ENCODE measurements at places on chromosomes 4 and X.

GRCh38 chr4:114017120-114017917, 37.9 kb upstream of the ARSJ start:
- DNase-seq: no peak

DNA sequence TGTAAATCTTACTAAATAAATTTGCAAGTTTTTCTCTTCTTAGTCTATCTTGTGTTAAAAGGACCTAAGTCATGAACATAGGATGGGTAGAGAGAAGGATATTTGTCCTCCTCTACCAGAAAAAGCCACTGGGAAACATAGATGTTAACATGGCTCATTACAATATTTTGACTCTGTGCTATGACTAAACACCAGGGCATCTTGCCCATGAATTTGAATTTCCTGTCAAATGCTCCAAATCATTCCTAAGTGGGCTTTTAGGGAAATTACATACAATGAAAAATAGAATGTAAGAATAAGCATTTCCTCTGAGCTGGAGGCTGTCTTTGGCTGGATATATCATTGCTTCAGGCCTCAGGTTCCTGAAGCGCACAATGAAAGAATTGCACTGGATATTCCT, 39.1 kb downstream of the ANOS1 start:
- DNase-seq: no peak

DNA sequence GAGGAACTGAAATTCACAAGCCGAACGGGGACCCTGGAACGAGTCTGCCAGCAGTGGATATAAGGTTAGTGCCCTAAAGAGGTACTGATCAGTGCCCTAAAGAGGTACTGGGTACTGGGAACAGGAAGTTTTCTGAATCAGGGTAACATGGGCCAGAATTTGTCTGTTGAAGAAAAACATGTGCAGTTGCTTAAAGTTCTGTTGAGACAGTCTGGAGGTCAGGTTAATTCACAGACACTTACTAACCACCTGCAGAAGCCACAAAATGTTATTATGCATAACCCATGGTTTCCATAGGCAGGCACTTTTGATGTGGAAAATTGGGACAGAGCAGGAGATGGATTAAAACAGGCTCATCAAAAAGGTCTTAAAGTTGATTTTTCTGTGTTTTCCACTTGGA, 17.9 kb downstream of the SPIN2B start:
- no peak for DNase-seq

DNA sequence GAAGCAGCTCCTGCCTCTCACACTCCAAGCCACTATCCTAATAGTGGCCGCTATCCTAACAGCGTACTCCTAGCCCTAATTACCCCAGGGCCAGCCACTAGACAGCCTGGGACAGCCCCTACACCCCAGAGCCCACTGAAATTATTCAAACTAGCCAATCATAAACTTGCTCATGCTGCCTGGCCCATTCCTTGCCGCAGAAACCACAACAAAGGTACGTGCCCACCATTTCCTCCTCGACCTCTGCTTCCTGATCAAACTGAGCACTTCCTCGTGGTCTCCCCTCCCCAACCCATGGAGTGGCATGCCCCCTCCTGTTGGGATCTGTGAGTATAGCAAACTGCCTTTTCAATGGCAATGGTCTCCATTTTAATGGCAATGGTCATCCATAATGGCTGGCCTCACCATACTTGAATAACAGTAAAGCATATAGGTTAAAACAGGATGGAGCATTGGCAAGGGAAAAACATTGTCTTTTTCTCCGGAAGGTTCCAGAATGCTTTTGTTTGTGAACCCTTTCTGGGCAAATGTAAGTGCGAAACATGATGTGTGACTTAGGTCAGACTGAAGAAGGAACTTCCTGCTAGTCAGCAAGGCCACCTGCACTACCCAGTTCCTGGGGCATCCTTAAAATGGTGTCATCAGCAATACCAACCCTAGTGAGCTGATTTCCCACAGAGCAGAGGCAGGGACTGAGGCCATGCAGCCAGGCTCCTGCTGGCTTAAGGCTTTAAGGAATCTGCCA, 107.1 kb upstream of the ATP6AP2 start:
- DNase-seq: no peak

DNA sequence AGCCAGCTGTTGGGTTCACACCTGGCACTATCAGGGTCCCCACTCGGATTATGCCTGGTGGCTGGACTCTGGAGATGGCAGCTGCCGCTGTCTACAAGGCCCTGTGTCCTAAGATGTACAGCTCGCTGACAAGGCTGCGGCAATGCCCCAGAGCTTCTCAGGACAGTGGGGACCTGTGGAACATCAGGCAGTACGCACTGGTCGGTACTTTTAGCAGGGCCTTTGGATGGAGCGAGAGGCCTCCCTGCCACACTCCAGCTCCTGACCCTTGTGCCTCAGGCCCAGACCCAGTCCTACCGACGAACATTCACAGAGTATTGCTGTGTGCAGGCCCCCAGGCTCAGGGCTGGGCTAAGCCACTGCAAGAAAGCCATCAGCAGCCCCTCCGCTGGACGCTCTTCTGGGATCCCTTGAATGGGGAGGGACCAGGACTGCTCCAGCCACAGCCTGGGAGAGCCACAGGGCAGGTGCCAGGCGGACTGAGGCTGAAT, 45.7 kb upstream of the HMX1 start:
- no peak for DNase-seq

DNA sequence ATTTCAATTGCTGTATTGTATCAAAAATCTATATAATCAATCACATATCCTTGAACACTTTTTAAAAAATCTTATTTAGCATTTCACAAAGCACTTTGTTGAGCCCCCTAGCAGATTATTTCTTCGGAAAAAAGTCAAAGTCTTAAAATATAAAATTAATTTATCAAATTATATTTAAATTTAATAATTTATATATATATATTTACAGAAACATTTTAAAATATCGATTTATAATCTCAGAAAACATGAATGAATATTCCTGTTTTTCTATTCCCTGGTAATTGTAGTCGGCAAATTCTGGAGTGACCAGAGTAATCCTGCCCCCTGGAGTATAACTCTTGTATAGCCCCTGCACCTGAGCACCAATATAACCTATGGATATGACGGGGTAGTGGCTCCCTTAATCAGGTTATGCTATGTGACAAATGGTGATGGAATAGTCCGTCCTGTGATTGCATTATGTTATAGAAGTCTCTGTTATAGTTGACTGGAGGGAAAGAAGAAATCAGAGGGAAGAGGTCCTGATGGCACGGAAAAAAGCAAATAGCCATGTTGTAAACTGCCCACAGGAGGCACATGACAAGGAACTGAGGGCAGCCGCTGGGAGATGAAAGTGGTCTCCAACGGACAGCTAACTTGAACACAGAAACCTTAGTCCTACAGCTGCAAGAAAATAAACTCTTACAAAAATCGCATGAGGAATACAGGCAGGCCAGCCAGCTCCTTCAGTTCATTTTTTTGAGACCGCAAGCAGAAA, 1092.3 kb downstream of the ARAP2 start:
- DNase-seq: no peak

DNA sequence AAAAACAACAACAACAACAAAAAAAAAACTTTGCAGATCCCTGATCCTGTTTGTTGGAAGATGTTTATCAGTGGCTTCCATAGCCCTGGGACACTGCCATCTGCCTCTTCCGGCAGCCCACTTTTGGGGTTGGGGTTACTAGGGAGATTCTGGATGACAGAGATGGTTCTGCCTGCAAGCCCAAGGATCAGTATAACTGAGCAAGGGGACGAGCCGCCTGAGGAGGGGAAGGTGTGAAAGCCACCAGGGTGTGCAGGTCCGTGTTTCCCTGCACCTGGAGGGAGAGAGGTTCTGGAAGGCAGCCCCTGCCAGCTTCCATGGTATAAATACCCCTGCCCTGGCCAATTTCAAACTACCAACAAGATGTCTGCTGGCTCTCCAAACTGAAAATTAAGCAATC, 41.5 kb downstream of the PPP2R2C start:
- no peak for DNase-seq

- no peak for DNase-seq
Observed at GRCh38 chr4:82661181-82661992, 99.6 kb upstream of the TMEM150C start.

DNA sequence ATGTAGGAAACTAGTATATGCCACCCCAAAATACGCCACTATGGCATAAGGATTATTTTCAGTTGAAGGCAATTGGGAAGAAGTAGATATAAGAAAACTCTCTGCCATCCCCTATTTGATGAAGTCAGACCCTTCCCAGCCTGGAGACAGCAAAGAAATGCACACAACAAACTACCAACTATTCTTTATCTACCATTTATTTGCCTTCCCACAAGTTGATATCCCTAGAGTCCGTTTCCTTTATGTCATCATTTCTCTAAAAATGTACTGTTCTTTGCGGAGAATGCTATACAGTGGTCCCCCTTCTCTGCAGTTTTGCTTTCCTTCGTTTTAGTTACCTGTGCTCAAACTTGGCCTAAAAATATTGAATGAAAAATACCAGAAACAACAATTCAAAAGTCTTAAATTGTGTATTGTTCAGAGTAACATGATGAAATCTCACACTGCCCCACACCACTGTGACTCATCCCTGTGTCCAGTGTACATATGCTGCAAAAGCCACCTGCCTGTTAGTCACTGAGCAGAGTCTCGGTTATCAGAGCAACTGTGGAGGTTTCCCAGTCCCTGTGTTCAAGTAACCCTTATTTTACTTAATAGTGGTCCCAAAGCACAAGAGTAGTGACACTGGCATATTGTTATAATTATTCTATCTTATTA, 152.3 kb downstream of the WDFY3 start:
- DNase-seq: no peak

GRCh38 chr4:168900080-168900479, 110.0 kb downstream of the CBR4 start:
- DNase-seq: no peak

- no peak for DNase-seq
Observed at GRCh38 chrX:132810964-132811712, 147.3 kb downstream of the HS6ST2 start.

- DNase-seq: no peak
Observed at GRCh38 chr4:87365348-87365747, 25.6 kb downstream of the HSD17B11 start.

- DNase-seq: no peak
Observed at GRCh38 chr4:10200869-10201268, 84.3 kb upstream of the WDR1 start.

DNA sequence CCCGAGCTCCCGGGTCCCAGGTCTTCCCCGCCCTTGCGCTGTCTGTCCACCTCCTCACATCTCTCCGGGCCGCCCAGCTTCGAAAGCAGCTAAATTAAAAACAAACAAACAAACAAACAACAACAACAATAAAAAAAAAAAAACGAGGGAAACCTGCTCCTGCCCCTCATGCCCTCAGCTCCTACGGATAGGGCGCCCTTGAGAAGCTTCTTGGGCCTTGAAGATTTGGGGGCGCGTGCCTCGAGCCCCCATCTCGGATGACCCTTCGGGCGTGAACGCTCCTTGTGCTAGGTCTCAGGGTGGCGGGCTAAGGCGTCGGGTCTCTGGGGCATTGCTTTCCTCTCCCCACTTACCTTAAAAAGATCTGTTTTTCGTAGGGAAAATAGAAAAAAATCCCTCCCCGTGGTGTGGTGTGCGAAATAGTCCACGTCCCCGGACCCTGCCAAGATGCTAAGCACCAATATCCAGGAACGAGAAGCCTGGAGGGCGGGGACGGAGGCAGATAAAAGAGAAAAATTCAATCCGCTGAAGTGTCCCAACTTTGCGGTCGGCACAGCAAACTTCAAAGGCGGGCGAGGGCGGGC, 603 bp downstream of the NDNF start:
- no peak for DNase-seq

DNA sequence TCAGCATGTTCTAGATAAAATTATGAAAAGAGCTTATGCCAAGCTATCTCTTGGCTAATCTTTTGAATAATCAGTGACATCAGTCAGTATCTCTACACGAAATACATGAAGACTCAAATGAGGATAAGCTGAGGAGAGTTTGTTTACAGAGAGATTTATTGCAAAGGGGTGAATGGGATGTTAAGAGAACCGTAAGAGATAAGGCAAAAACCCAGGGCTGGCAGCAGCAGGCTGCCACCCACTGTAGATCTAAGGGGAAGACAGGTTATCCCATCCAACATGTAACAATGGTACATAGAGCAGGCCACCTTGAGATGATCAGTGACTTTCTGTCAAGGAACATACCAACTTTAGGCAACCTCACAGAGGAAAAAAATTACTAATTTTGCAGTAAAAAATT, 432.1 kb upstream of the NR3C2 start:
- no peak for DNase-seq

GRCh38 chrX:5907207-5907606, 321.5 kb downstream of the NLGN4X start:
- no peak for DNase-seq

DNA sequence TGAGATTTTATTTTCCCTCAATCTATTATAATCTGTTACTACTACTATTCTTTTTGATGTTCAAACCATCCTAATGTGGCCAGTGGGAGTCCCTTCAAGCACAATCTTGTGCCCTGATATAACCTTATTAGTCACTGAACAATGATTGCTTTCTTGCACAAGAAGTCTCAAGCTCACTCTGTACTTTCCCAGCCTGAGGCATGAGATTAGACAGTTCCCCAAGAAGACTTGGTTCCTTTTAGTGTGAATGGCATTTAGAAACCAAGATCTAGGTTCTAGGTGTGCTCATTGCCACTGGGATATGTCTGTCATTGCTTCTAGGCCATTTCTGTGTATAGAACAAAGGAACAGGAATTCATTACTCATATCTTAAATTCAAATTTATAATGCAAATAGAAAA, 28.0 kb upstream of the RBM41 start:
- no peak for DNase-seq

GRCh38 chr4:173254646-173255045, 79.5 kb downstream of the HMGB2 start:
- no peak for DNase-seq

- DNase-seq: no peak
Observed at GRCh38 chr4:152828122-152828521, 48.4 kb downstream of the ARFIP1 start.

- DNase-seq: no peak
Observed at GRCh38 chr4:76055016-76055415, 19.1 kb upstream of the CXCL11 start.

DNA sequence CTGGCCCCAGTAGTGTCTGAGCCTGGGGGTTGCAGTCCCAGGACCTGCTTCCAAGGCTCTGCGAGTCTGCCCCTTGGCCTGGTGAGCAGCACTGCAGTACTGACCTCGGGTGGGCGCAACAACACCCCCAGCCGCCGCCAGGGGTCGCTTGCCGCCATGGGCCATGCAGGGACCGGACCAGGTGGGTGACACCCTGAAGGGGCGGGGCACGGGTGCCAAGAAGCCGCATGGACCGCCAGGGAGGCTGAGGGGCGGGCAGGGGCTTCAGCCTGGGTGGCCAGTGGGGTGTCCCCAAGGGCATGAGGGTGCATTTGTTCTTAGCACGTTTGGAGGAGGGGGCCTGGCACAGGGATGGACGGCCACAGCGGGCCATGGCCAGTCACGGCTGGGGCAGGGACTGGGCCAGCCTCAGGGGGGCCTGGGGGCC, 25.0 kb downstream of the TACC3 start:
- peak; percentile 56 for DNase-seq

GRCh38 chr4:159160242-159160641, 57.4 kb downstream of the RAPGEF2 start:
- no peak for DNase-seq

- no peak for DNase-seq
Observed at GRCh38 chr4:145446184-145446583, 35.5 kb upstream of the SMAD1 start.

- DNase-seq: no peak
Observed at GRCh38 chr4:18536428-18536827, 514.9 kb upstream of the LCORL start.

All from activated T-helper 1 cell treated with anti-CD3 and anti-CD28 coated beads, Interleukin-2, amount 50 U/mL, for 16 hours (primary cell).